ENCODE measurements at places on chromosomes 7 and 10. TPM values are rescaled to one million over a fixed set of nuclear protein-coding genes. Genes with fewer than 3 reads are reported as not detected.

Gene OR6B1
- total RNA-seq, result not detected

Gene CARD11
- total RNA-seq, result 20.0 TPM

Gene SAMD9L
- total RNA-seq, result not detected

Gene CRYGN
- total RNA-seq, result 0.79 TPM

Gene HABP2
- not detected for total RNA-seq

GRCh38 chr10:15627617-15628196 is 92.0 kb downstream of the ITGA8 start:
- no peak for DNase-seq
- no peaks in the 10 kb centered on the region for H3K4me1 ChIP-seq
- no peaks in the 10 kb centered on the region for H3K36me3 ChIP-seq
- no peak overlapping the region for H3K27ac ChIP-seq
- H3K4me3 ChIP-seq, result no peak overlapping the region
- H3K27me3 ChIP-seq, result no peaks in the 10 kb centered on the region

- DNase-seq, result no peak
- H3K4me3 ChIP-seq, result no peak overlapping the region
- H3K4me1 ChIP-seq, result peaks cover 2% of the 10 kb centered on the region
- H3K27me3 ChIP-seq, result no peaks in the 10 kb centered on the region
- H3K36me3 ChIP-seq, result no peaks in the 10 kb centered on the region
- H3K27ac ChIP-seq, result no peak overlapping the region
Observed at GRCh38 chr7:12120632-12121031, 90.5 kb upstream of the TMEM106B start.

- no peaks in the 10 kb centered on the region for H3K4me1 ChIP-seq
- H3K27ac ChIP-seq, result no peak overlapping the region
- DNase-seq, result peak; percentile 7
- peaks cover 10% of the 10 kb centered on the region for H3K36me3 ChIP-seq
- H3K27me3 ChIP-seq, result no peaks in the 10 kb centered on the region
Observed at GRCh38 chr10:43124574-43125273, 13.5 kb upstream of the CSGALNACT2 start.

Measured in H9 (cell line).